ENCODE measurements at places on chromosomes 7 and 10.

DNA sequence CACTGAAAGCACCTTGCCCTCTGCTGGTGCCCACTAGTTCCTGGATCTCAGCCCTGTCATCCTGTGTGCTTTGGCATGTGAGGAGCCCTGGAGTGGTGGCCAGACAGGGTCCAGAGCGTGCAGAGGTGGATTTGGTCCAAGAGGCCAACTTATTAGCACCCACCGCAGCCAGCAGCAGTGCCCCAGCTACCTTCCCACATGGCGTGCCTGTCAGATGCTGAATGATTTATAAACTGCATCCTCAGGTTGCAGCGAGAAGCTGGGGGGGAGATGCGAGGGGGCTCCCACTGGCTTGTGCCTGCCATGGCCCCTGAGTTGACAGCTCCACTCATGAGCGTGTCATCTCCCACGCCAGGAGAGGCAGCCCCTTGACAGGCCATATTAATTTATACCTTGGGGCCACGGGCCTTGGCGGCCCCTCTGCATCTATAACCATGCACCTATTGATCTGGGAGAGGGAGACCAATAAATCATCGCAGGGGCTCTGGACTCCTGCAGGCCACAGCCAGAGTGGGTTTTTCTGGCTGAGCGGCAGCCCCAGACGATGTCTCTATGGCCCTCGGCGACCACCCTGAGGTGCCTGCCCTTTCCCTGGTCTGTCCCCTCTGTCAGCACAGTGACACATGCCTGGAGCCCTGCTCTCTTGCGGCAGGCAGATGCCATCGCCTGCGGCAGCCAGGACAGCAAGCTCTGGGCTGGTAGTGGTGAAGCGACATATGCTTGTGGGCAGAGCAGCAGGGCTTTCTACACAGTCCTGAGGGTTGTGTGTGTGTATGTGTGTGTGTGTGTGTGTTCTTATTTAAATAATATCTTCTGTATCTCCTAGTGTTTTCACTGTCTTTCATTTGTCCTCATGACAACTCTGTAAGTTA lies 120.8 kb downstream of the CDH23 start:
- no peak for DNase-seq

- peak; percentile 80 for DNase-seq
These were observed 14.7 kb upstream of the C7orf33 start for GRCh38 chr7:148575640-148576411.

GRCh38 chr10:88119160-88119559 lies 255.7 kb downstream of the PTEN start:
- peak; percentile 76 for DNase-seq

GRCh38 chr10:16748749-16749148 lies 68.5 kb downstream of the RSU1 start:
- DNase-seq = no peak

DNA sequence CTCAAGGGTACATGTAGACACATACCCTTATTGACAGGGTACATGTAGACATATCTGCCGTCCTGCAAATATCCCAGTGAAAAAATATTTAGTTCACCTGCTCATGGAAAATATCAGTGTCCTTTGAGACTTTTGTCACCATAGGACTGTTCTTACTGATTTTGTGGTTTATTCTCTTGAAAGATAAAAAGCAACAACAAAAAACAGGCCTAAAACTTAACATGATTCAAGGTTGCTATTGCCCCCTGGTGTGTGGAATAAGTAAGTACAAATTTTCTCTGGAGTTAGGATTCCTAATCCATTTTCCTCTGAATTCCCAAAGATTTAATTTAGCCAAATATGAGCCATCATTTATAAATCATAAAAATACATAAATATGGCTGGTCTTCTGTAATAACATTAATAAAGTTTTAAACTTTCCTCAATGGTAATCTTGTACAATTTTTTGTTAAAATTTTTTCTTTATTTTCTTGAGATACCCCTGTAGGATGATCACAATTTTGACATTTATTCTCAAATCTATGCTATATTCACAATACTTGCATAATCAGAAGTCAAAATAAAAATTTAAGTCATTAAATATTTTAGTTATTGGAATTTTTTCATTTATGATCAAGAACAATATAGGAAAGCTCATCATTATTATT lies 741.4 kb upstream of the POT1 start:
- peak; percentile 50 for DNase-seq

- DNase-seq = no peak
These were observed 734.3 kb upstream of the POT1 start for GRCh38 chr7:125663961-125664360.

GRCh38 chr10:78847485-78847884 lies 221.3 kb upstream of the ZMIZ1 start:
- DNase-seq = no peak

GRCh38 chr7:146206270-146206669 lies 89.7 kb downstream of the CNTNAP2 start:
- DNase-seq = no peak

GRCh38 chr10:80473096-80473657 lies 19.1 kb downstream of the TSPAN14 start:
- DNase-seq = no peak
